ENCODE measurements at places on chromosomes 13 and 19. TPM values are rescaled to one million over a fixed set of nuclear protein-coding genes. Genes with fewer than 3 reads are reported as not detected.

Gene ZNF536
- polyA plus RNA-seq = 2.1 TPM

DNA sequence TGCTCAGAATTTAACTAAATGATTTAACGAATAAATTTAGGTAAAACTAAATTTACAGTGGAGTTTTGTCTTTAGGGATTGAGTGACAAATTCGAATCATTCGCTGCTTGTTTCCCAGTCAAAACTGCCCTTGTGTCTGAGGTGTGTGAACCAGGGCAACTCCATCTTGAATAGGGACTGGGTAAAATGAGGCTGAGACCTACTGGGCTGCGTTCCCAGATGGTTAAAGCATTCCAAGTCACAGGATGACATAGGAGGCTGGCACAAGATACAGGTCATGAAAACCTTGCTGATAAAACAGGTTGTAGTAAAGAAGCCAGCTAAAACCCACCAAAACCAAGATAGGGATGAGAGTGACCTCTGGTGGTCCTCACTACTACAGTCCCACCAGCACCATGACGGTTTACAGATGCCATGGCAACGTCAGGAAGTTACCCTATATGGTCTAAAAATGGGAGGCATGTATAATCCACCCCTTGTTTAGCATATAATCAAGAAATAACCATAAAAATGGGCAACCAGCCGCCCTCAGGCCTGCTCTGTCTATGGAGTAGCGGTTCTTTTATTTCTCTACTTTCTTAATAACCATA is 10.2 kb upstream of the ANKRD10 start:
- DNase-seq = peak; percentile 59

GRCh38 chr13:39600766-39601165 is 2.2 kb downstream of the LHFPL6 start:
- DNase-seq = no peak

Gene GPR4
- polyA plus RNA-seq = 3.7 TPM

GRCh38 chr19:14030997-14031718 is 404 bp upstream of the IL27RA start:
- no peak for DNase-seq

Gene ZNF497
- 7.1 TPM for polyA plus RNA-seq

- no peak for DNase-seq
These were observed 104.2 kb downstream of the UBL3 start for GRCh38 chr13:29746148-29746677.

GRCh38 chr19:54888239-54888638 is 14.2 kb downstream of the FCAR start:
- DNase-seq = no peak

- DNase-seq = no peak
These were observed 12.2 kb upstream of the MLLT1 start for GRCh38 chr19:6292006-6292405.

DNA sequence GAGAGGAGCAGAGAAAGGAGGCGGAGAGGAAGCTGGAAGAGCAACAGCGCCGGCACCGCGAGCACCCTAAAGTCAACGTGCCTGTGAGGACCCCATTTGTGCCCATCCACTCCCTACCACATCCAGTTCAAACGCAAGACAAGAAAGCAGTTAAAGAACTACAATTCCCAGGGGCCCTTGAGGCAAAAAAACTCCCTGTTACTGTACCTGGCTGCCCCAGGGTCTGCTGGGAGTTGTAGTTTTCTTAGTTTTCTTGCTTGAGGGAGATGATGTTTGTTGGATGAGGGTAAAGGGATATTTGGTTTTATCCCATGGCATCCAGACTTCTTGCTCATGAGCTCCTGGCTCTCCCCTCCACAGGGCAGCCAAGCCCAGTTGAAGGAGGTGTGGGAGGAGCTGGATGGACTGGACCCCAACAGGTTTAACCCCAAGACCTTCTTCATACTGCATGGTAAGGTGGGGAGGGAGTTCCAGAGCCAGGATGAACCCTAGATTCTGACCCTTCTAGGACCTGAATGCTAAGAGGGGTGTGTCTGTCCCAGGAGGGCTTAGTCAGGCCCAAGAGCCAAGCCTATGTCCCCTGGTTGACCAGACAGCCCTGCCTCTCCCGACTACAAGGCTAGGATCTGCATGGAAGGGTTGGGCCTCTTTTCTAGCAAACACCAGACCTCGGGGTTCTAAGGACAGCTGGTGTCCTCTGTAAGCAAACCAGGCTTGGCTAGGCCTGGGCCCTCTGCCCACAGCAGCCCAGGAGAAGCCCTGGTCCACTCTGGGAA is 13.2 kb downstream of the NUCB1 start:
- no peak for DNase-seq

DNA sequence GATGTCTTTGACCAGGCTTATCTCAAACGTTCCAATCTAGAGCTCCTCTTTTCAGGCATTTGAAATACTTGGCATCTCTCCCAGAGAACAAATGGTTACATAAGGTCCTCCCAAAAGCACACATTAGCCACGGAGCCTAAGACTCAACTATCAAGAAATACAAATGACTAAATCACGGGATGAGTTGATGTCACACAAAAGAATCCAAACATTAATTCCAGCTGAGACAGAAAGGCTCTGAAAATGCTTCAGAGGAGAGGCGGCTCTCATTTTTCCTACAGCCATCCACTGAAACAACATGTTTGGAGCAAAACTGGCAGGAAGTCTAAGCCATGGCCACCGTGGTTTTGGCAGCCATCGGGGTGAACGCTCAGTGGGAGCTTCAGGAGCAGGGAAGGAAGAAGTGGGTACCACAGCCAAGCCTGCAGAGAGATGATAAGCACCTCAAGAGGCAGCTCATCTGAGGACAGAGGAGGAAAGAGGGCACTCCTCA is 122.5 kb downstream of the STK24 start:
- DNase-seq = no peak

Gene TRAPPC6A
- 52.3 TPM for polyA plus RNA-seq

GRCh38 chr19:18635831-18636182 is 1.0 kb upstream of the KLHL26 start:
- no peak for DNase-seq

DNA sequence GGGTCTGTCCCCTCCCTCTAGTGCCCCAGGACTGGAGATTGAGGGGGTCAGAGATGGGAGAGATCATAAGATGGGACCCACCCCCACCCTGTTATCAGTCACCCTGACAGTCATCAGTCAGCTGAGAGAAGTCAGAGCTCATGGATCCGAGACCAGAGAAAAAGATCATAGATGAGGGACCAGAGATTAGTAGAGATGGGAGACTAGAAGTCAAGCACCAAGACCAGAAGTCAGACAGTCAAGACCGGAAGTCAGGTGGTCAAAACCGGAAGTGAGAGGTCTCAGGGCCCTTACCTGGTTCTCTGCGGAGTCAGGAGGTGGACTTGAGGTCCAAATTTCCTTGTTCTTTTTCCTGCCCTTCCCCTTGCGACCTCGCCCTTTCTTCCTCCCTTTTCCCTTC is 7.0 kb downstream of the COL5A3 start:
- no peak for DNase-seq

DNA sequence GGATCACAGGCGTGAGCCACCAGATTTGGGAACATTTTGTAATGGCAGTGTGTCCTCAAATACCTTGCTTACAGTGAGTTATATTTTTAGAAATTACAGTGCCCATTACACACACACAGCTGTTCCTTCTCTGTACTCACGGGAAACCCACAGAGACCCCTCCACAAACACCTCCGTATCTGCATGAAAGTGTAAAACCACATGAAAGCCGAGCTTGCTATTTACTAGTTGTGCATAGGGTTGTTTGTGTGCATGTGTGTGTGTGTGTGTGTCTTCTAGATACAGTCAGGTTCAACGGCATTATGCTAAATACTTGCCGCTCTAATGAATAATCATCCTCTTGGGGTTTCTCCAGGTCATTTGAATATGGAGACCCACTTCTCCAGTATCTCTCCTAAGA is 22.3 kb upstream of the LILRA2 start:
- DNase-seq = no peak

Gene PSG5
- not detected for polyA plus RNA-seq

Gene NXNL1
- polyA plus RNA-seq = not detected

DNA sequence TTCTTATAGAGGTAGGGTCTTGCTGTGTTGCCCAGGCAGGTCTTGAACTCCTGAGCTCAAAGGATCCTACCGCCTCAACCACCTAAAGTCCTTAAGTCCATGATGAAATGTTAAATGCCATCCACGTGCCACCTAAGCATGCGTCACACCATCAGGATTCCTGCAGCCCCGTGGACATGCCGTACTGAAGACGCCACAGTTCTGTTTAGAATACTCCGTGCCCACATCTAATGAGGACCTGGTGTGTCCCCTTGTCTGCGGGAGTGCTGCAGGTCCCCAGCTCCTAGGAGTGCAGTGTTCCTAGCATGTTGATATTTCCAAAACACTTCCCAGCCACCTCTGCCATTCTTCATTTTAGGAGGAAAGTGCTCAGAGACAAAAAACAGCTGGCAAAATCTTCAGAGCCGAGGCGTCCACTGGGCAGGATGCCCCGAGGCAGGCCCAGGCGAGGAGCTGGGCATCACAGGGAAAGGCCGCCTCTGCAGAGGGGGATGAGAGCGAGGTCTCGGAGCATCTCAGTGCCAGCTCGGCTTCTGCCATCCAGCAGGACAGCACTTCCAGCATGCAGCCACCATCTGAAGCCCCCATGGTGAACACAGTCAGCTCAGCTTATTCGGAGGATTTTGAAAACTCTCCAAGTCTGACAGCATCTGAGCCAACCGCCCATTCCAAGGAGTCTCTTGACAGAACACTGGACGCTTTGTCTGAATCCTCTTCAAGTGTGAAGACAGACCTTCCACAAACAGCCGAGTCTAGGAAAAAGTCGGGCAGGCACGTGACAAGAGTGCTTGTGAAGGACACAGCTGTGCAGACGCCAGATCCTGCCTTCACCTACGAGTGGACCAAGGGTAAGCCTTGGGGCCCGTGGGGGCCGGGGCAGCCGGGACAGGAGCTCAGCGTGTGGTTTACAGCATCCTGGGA is 13.2 kb downstream of the C19orf44 start:
- no peak for DNase-seq

DNA sequence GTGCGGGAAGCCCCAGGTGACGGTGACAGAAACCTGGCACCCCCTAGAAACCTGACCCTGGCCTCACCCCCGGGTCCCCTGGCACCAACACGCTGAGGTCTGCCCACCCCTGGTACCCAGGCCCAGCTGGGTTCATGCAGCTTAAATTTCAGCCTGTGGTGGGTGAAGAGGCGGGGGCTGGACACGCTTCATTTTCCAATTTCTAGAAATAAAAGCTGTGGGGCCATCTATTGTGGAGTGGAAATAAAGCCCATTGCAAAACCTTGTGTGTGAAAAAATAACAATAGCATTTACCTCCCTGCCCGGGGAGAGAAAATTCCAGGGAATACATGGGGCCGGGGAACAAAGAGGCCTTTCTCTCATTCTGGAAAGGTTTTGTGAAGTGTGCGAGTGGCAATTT is 7.5 kb upstream of the FUT5 start:
- no peak for DNase-seq

Measured in renal pelvis (tissue), 12 donors.